ENCODE measurements at places on chromosomes 7 and 10.

GRCh38 chr7:121020249-121020988 is 31.9 kb downstream of the CPED1 start:
- no peak for DNase-seq

DNA sequence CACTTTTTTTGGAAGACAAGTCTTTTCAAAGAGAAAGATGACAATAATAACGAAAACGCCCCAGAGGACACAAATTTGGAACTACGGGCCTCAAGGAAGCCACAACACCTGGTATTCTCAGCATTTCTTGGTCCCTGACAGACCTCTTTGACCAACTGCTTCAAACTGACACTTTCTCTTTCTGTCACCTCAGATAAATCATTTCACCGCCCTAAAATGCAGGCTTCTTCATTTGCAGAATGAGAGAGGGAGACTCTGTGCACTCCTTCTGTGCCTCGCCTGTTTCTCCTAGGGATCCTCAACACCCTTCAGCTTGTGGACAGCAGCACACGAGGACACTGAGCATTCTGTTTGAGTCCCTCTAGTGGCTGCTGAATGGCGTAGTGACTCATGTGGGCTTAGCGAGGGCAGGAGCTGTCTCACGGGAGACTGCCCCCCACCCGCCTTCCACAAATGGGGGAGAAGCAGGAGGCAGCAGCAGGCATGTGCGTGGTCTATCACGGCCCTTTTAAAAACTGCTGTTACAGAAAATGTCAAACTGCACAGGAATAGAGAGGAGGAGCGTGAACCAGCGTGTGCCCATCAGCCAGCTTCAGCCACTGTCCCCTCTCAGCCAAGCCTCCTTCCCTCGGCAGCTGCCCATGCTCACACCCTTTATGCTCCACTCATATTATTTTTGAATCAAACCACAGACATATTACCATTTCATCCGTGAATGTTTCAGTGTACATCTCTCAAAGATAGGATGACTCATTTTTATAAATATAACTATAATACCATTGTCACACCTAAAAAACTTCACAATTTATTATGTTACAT is 41.4 kb downstream of the GSDME start:
- DNase-seq = no peak

GRCh38 chr10:19730907-19731217 is 85.4 kb upstream of the PLXDC2 start:
- DNase-seq = no peak

GRCh38 chr10:511849-512191 is 177.6 kb downstream of the DIP2C start:
- DNase-seq = no peak

DNA sequence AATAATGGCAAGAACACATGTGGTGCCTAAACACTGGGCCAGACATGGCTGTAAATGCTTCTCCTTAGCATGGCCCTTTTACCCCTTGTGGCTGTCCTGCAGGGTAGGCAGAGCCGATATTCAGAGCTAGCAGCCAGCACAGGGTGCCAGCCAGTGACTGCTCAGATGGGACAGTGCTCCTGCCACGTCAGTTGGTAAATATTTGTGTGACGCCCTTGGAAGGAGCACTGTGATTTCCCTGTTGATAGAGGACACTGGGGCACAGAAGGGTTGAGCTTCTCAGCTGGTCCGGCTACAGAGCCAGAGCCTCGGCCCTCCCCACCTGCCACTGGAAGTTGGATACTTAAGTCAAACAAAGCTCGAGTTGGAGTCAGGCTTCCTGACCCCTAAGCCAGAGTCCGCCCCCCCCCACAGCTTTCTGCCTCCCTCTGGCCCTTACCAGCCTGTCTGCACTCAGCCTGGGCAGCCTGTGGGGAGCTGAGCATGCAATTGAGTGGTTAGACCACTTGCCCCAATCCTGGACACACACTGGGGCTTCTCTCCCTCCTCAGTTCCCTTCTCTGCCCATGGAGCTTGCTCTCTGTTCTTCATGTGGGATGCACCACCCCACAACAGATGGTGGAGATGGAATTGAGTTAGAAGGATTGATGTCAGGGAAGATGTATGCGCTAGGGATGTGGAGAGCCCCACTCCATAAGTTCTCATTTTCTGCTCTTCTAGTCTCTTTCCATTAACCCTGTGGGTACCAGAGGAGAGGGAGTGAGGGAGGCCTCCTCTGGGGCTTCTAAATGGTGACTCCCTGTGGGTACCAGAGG is 350.8 kb downstream of the PLXNA4 start:
- DNase-seq = no peak

DNA sequence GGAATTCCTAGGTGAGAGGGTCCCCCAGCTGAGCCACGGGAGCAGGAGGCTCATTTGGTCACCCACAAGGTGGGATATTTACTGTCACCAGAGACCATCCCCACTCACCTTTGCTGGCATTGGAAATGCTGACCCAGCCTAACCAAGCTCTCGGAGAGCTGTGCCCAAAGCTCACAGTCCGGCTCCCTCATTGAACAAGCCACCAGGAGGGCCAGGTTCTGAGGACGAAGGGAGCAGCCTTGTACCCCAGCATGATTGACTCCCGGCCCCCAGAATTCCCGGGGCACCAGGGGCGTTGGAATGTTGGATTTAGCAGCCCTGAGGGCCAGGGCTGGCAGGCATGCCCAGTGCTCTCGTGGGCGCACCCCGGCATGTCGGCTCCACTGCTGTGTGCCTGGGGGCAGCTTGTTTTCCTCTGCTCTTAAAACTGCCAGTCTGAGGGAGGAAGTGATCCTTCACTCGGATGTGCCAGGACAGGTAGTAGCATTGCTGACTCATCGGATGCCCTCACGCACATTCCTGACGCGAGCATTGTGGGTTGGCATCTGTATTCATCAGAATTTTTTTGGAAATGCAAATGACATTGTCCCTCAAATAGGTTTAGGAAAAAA is 23.3 kb downstream of the CLIP2 start:
- DNase-seq = no peak

DNA sequence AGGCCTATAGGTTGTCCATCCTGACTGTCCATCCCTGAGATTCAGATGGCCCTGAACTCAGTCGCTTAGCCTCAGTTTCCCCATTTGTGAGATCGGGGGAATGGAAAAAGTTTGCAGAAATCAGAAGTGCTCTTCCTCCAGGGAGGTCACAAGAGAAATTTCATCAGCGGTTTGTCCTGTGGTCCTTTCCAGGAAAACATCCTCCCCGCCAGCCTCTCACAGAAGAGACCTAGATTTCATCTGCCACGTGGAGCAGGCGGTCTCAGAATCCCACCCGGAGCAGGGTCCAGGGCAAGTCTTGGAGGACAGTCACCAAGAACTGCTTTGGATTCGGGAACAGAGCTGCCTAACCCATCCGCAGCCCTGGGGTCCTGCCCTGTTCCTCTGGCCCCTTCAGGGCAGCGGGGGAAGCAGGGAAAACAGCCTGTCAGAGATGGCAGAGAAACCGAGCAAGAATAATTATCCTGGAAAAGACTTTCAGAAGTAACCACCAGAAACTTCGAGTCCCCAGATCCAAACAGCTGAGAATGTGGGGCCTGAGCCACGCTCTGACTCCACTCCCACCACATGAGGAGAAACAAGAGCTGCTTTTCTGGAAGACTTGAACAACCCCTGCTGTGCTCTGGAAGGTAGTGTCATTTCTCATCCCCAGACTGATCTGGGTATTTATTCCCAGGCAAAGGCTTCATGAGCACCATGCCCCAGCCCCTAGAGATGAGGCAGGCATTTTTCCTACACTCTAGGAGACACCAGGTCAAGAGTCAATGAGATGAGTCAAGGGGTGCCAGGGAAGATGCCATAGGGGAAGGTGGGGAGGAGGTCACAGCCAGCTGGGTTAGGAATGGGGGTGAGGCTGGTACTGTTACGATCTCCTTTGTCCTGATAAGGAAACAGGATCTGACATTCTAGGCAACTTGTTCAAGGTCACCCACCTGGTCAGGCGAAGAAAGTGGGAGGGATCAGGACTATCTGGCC is 1.1 kb upstream of the TNS3 start:
- no peak for DNase-seq

DNA sequence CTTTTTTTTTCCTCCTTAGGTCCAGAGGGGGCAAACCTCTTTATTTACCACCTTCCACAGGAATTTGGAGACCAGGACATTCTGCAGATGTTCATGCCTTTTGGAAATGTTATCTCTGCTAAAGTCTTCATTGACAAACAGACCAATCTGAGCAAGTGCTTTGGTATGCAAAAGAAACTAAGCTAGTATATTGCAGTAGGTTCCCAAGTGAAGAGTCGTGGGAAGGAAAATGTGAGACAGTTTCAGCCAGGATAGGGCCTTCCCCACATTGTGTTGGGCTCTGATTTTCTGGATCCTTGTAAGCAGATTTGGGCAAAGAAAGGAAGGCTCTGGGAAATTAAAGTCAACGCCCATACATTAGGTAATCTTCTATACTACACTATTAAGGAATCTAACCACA is 285.6 kb downstream of the USP6NL start:
- no peak for DNase-seq

DNA sequence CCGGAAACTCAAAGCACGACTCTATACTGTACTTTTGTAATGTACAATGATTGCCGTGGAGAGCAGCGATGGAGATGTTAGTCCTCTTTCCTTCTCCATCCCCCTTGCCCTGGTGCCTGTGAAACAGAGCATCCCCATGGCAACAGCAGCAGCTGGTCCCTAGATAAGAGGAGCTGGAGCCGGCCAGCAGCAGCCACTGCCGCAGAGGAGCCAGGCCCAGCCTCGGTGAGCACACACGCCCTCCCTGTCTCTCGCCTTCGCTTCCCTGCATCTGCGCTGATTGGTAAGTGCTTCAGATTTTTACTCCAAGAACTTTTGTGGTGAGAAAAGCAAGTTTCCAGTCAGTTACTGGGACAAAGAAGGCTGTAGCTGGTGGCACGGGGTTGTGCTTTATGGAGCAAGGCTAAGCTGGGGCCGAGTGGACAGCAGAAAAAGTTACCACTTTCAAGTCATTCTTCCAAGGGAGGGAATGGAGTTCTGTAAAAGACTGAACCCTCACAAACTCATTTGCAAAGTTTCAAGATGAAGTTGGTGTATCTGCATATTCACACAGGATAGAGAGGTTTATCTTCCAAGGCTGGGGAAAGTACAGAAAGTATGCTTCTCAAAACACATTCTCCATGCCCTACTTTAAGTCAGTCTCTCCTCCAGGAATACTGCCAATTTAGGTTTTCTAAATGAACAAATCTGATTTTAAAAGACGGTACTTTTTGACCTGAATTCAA is at the start of gene PPP1R17:
Gene PPP1R17, plus strand, starts transcription at position 192 of the 725 bp plus-strand sequence. CDS start 5,227 bp downstream, outside the sequence.
- DNase-seq = no peak

GRCh38 chr7:107089627-107090026 is 45.1 kb downstream of the PRKAR2B start:
- no peak for DNase-seq

GRCh38 chr7:21538936-21539495 is 3.8 kb upstream of the DNAH11 start:
- DNase-seq = no peak

- no peak for DNase-seq
These were observed 20.7 kb downstream of the PRSS2 start for GRCh38 chr7:142791502-142791901.

All from CMK (cell line).